ENCODE measurements at places on chromosomes 4 and X.

DNA sequence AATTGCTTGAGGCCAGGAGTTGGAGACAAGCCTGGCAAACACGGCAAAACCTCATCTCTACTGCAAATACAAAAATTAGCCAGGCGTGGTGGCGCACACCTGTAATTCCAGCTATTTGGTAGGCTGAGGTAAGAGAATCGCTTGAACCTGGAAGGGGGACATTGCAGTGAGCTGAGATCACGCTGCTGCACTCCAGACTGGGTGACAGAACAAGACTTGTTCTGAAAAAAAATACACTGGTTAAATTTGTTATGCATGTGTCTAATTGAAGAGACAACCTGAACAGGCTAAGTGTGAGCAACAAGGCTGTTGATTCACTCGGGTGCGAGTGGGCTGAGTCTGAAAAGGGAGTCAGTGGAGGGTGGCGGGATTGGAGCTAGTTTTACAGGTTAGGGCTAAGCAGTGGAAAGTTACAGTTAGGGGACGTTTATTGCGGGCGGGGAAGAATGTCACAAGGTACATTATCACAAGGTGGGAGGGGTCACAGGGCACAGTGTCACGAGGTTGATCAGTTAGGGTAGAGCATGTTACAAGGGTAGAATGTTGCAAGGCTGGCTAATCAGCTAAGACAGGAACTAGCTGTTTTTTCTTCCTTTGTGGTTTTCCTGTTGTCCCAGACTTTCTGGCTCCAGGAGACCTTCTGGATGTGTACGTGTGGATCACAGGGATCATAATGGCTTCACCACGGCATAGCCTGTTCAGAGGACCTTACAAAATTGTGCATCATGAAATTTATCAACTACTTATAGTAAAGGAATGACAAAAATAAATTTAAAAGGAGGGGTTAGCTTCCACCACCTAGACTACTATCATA, 115.8 kb downstream of the NAA11 start:
- DNase-seq = peak; percentile 84

DNA sequence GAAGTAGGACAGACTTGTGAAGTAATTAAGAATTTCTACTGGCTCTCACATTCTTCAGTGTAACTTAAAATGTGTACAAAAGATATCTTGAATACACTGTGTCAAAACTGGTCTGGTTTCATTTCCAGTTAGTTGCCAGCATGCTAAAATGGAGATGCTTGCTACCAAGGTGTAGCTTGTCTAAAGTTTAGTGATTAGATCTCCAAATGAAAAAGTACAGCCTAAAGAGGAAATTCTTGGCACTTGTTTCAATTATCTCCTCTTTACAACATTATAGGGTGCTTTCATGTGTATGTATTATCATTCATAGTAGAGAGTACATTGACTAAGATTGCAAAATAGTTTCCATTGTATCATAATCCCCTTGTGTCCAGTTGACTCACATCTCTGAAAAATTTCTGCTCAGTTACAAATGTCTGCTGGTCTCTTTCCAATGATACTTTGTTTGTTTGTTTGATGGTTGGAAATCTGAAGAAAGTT, 97.3 kb upstream of the SPRY1 start:
- DNase-seq = no peak

DNA sequence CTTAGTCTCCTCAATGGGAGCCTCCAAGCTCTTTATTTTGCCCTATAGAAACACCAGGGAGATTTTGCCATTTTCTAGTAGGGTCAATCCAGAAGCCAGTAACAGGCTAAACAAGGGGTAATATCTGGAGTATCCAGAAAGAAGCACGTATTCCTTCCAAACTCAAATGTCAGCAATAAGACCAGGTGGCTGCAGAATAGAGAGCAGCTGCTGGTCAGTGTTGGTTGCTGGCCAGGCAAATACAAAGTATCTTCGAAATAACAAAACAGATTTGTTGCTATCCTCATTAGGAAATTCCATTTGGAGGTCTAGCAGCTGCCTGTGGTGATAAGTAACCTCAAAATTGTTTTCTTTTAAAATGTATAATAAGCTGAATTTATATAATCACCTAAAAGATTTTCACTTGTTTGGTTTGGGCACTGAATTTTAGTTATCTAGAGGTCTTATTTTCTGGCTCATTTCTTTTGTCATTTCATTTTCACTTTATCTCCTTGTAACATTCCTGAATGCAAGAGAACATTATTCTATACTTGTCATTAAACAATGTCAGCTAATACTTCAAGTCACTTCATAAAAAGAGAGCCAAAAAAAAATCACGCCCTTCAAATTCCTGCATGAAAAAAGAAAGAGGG, 320.6 kb downstream of the DTHD1 start:
- DNase-seq = no peak

- DNase-seq = no peak
Measured at GRCh38 chr4:113951263-113951662, 28.2 kb downstream of the ARSJ start.

GRCh38 chr4:104630272-104630671, 135.6 kb upstream of the CXXC4 start:
- no peak for DNase-seq

DNA sequence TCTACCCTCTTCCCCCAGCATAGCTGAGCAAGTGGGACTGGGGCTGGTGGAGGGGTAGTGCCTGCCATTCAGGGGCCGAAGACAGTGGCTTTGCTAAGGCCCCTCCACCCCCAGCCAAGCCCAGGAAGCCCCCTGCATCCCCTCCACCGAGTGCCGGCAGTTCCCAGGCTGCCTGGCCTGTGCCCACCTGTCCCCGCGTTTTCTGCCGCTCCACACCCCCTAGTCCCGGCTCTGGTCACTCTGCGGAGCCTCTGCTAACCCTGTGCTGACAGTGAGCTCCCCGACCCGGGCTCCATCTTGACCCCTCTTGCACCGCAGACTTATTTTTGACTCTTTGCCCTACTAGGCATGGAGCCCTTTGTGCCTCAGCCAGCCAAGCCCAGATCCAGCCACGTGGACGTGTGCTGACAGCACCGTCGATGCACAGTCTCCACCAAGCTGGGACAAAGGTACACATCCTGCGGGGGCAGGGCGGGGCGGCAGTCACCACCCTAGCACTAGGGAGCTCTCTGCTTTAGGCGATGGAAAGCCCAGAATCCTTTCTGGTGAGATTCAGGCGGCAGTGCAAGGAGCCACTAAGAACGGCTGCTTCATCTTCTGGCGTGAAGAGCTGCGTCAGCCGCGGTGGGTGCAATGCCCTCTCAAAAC, 96.6 kb downstream of the PHKA2 start:
- DNase-seq = no peak

DNA sequence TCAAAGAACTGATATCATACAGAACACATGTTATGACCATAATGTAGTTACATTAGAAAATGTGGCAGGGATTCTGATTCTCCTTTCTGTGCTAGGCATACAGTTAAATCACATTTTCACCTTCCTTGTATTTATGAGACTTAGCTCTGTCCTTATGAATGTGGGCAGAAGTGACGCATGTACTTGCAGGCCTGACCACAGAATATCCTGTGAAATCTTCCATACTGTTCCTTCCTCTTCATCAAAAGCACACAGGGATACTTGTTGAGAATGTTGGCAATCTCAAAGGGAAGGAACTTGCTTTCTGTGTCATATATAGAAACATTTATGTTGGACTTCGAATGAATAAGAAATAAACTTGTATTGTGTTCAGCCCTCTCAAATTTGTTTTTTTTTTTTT, 17.2 kb upstream of the MYOZ2 start:
- DNase-seq = no peak

GRCh38 chr4:165439981-165440380, 61.2 kb downstream of the CPE start:
- no peak for DNase-seq

- DNase-seq = peak; percentile 7
Measured at GRCh38 chr4:58247792-58248191, 1137.6 kb upstream of the IGFBP7 start.

DNA sequence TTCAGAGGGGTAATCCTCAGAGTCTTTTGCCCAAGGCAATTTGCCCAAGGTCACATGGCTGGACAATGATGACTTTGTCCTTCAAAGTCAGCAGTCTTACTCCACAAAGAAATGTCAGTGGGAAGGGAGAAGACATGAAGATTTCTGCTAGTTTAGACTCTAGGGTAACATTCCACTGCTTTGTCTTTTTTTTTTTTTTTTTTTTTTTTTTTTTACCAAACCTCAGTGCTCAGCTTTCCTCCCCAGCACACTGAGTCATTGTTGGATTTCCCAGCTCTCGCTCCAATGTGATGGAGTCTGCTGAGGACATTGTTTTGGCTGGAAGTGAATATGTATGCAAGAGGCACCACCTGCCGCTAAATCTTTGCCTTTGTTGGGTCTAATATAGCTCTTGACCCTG, 7.2 kb upstream of the C1QTNF7 start:
- DNase-seq = no peak

GRCh38 chrX:42567268-42567667, 210.7 kb downstream of the PPP1R2C start:
- DNase-seq = no peak

DNA sequence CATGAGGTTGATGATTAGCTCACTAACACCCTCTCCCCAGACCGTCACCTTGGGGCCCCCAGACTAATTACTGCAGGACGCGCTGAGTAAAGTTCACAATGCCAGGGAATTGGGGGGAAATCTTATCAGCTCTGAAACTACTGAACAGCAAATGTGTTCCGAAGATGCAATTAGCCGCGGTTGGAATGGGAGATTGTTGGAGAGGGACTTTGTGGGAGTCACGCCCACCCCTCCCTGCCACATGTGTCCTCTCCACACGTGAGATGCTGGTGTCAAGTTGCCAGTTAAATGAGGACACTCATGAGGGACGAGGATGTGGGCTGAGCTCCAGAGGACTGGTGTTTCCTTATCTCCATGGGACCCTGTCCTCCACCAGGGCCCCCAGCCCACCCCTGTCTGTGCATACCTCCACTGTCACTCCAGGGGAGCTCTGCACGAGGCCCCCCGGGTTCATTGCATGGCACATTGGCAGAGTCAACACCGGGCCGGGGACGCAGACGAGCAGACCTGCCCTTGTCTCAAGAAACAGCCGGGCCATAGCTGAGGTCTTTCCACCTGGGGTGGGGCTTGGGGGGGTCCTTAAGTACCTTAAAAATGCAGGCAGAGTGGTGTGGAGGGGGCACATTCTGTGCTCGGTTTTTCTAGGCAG, 175.4 kb upstream of the PSAPL1 start:
- no peak for DNase-seq

GRCh38 chrX:14398725-14399124, 130.6 kb upstream of the GLRA2 start:
- DNase-seq = no peak

- DNase-seq = no peak
Measured at GRCh38 chr4:112927544-112927943, 121.9 kb upstream of the ANK2 start.

DNA sequence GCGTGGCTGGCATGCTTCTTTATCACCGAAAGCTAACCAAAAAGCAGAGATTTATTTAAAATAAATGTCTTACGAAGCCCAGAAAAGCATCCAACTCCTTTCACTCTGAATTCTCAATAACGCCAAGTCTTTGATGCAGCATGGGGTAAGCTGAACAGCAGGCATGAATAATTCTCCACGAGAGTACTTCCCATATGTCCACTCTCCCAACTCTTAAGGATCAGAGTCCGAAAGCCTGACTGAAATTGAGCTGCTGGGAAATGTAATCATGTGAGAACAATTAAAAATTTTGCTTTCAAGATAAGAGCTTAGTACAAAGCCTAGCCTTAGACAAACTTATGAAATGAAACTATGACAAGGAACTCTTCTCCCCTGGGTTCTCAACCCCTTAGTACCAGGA, 7.5 kb upstream of the SLC39A8 start:
- no peak for DNase-seq

DNA sequence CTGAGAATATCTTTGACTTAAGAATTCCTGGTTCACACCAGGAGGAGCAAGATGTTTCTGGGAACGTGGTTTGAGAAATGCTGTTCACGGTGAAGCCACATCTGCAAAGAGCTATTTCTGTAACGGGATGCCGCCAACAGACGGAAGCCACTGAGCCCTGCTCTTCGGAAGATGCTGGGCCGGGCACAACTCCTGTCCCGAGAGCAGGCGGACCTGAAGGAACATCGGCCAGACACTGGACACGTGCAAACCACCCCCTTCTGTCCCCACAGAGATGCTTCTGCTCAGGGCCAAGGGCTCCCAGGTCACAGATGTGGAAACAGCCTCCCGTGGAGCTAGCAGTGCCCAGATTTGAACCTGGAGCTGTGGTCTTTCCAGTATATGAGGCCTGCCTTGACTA, 24.3 kb downstream of the HMX1 start:
- DNase-seq = no peak

GRCh38 chr4:36072529-36072928, 171.8 kb downstream of the ARAP2 start:
- no peak for DNase-seq

GRCh38 chrX:134146493-134146892, 90.5 kb upstream of the CCDC160 start:
- no peak for DNase-seq

GRCh38 chr4:19850909-19851308, 400.8 kb upstream of the SLIT2 start:
- DNase-seq = no peak

- DNase-seq = no peak
Measured at GRCh38 chrX:72301781-72302180, 3.9 kb downstream of the CITED1 start.

DNA sequence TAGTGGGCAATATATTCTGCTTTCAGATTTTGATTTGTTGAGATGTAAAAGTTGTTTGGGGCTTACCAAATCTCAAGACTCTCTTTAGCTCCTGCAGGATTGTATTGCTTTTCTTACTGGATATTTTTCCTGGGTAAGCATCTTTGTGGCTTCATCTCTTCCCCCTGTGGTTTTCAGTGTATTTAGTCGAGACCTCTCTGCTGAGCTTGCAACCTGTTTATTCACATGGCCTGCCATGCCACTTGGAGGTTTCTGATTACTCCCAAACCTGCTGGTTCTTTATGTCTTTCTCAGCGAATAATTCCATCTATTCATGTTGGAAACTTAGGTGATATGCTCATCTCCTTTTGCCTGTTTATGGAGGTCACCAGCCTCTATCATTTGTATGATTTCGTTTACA, 10.9 kb downstream of the CCNG2 start:
- DNase-seq = no peak

DNA sequence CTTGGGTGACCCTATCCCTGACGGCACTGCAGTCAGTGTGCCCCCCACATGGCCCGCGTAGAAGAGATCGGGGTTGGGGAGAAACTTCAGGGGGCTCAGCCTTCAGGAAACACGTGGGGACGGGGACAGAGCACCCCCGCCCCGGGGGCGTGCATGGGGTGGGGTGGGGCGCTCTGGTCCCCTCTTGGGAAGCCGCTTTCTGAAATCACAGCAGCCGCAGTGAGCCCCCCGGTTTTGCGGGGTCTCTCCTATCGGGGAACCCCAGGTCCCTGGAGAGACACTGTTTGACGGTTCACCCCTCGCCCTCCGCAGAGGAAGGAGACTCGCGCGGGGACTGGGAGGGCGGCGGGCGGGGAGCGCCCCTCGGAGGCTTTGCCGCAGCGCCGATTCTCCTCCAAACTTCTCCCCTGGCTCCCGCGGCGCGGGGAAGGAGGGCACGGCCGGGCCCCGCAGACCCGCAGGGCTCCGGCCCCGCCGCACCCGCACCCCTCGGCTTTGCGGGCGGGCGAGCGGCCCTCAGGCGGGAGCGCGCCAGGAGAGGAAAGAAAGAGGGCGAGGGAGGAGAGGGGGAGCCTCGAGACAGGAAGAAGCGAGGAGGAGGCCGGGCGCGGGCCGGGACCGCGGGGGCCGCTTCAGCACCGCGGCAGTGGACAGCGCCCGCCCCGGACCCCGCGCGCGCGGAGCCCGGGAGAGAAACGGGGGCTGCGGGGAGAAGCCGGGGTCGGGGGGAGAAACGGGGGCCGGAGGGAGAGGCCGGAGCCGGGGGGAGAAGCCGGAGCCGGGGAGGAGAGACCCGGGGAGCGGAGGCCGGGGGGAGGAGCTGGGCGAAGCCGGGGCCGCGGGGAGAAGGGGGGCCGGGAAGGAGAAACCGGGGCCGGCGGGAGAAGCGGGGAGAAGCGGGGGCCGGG, 612 bp downstream of the CPLX1 start:
- no peak for DNase-seq

Measured in NCI-H2171 treated with DMSO at 0.1 percent for 48 hours (cell line).